Stimulated activated CD4-positive, alpha-beta T cell treated with anti-CD3 and anti-CD28 coated beads, Interleukin-1b, Interleukin-23, amount 100 ng/mL, for 24 hours (primary cell): ENCODE measurements at places on chromosomes 13 and 19.

GRCh38 chr13:97122381-97122996 is 99.6 kb upstream of the MBNL2 start:
- DNase-seq: no peak

GRCh38 chr13:20428666-20429644 is 96.7 kb downstream of the CRYL1 start:
- no peak for DNase-seq

GRCh38 chr13:113034451-113035212 is 65.6 kb downstream of the MCF2L start:
- no peak for DNase-seq

GRCh38 chr19:5623397-5624017 is 624 bp downstream of the SAFB start:
- no peak for DNase-seq

DNA sequence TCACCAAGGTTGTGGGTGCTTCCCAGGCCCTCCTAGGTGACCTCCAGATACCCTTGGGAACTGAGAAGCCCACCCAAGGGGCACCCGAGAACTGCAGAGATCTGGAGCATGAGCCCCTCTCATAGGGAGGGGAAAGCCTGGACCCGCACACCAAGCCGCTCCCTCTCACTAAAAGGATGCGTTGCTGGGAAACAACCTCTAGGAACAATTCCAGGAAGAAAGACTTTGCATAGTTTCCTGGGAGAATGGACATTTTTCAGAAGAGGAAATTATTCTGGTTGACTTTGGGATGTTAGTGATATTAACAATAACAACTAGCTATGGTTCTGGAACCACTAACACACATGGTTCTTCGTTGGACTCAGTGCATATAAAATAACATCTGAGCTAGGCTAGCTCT is 64.6 kb downstream of the SLC7A1 start:
- no peak for DNase-seq

GRCh38 chr13:61084988-61085387 is 330.7 kb downstream of the PCDH20 start:
- DNase-seq: no peak

DNA sequence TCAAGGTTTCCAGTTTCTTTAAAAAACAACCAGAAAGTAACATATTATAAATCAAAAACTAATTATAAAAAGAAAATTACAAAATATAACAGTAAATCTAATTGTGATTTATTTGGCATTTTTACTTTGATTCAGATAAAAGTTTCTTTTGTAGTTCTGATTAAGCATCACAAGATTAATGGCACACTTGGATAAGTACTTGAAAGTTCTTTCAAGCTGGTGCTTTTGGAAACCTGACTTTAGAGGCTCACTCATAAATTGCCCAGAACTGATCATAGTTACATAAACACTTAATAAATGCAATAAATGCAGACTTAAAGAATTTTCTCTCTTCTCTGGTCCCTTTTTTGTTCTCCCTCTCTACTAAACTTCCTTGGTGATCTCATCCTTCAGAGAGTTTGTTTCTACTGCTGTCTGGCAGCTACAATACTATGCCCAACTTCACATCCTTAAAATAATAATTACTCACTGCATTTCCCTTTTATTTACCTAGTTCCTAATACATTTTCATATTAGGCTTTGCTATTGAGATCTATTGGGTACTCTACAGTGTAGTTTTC is 1417.0 kb downstream of the EFNB2 start:
- no peak for DNase-seq
